ENCODE measurements at places on chromosomes 7 and 10.
A peak's percentile ranks its signal among the peaks of the same experiment; 100 is the strongest.

GRCh38 chr10:101887775-101888174, 44.2 kb upstream of the KCNIP2 start:
- DNase-seq, result no peak
- H3K27ac ChIP-seq, result no peak overlapping the region
- H3K36me3 ChIP-seq, result no peaks in the 10 kb centered on the region
- no peak overlapping the region for H3K4me3 ChIP-seq
- H3K4me1 ChIP-seq, result no peaks in the 10 kb centered on the region

DNA sequence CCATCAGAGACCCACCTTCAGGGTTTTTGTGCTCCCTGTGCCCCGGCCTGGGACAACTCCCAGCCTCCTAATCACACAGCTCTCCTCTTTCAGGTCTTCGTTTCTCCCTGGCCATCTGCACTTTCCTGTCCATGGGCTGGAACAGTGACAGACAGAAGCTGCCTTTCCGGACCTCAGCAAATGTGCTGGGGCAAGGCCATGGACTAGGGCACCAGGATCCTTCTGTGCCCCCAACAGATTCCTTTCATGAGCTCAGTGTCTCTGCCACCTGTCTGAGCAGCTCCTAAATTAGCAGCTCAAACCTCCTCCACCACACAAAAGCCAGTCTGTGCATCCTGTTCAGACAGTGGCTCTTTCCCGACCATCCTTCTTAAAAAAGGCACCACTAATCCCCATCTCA, 41.9 kb upstream of the FRMD4A start:
- H3K27me3 ChIP-seq, result no peaks in the 10 kb centered on the region
- no peak overlapping the region for H3K4me3 ChIP-seq
- no peak overlapping the region for H3K27ac ChIP-seq
- DNase-seq, result no peak
- no peaks in the 10 kb centered on the region for H3K4me1 ChIP-seq
- H3K36me3 ChIP-seq, result no peaks in the 10 kb centered on the region

- peak; percentile 81 for DNase-seq
- H3K4me1 ChIP-seq, result peaks cover 51% of the 10 kb centered on the region
- H3K27me3 ChIP-seq, result no peaks in the 10 kb centered on the region
- H3K27ac ChIP-seq, result no peak overlapping the region
- H3K36me3 ChIP-seq, result no peaks in the 10 kb centered on the region
- peak overlapping the region; percentile 53 for H3K4me3 ChIP-seq
Measured at GRCh38 chr7:44460325-44460724, 30.1 kb downstream of the NUDCD3 start.

- H3K27ac ChIP-seq, result no peak overlapping the region
- no peaks in the 10 kb centered on the region for H3K27me3 ChIP-seq
- no peak overlapping the region for H3K4me3 ChIP-seq
- no peak for DNase-seq
- peaks cover 3% of the 10 kb centered on the region for H3K36me3 ChIP-seq
- no peaks in the 10 kb centered on the region for H3K4me1 ChIP-seq
Measured at GRCh38 chr10:71326464-71326881, 7.4 kb downstream of the SLC29A3 start.

DNA sequence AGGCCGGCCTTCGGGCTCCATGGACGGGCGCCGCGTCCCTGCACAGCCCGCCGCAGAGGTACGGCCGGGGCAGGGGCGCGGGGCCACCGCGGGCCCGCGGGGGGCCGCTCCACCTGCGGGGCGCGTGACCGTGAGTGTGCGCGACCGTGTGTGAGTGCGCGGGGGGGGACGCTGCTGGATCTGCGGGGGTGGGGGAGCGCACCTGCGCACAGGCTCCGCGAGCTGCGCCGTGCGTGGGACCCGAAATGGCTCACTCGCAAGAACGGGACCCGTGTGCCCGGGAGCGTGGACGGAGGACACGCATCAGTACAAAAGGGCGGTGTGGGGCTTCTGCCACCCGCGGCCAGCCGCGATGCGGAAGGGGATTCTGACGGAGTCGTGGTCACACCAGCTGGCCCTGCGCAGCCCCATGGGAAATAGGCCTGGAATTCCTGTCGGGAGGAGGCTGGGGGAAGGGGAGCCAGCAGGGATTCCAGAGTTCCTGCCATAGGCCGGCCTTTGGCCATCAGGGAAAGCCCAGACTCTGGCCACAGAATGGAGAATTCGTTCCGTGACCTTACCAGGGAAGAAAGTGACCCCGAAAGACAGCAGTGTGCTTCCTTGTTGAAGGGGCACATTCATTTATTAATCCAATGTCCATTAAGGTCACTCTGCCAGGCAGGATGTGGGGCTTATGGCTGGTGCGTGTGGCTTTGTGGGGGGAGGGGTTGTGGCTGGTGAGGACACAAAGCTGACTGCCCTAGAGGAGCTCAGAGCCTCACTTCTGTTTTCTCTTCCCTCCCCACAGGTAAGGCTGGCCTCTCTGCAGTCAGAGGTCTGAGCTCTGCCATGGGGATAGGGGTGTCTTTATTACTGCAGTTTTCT, 494 bp downstream of the REPIN1 start:
- peaks cover 36% of the 10 kb centered on the region for H3K4me1 ChIP-seq
- H3K27ac ChIP-seq, result peak overlapping the region; percentile 94
- peak overlapping the region; percentile 83 for H3K4me3 ChIP-seq
- peak; percentile 76 for DNase-seq

DNA sequence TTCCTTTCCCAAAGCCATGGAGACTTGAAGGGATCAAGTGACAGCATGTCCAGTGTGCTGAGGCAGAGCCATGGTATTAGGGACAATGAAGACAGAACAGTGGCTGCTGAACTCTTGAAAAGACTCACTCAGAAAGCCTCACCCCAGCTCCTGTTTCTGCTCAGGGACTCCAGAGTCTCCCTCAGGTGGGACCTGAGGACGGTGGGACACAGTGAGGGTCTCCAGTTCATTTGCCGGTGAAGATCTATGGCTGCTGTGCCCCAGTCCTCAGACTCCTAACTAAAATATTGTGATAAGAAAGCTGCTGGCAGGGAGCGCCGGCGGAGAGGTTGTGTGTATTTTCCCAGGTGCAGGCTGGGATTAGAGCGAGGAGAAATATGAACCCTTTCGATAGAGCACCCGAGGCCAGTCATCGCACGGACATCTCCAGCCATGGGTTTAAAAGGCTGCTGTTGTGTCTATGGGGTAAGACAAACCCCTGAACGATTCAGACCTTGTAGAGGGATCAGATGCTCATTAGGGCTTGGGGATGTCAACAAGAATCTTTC, 57.2 kb downstream of the C7orf25 start:
- DNase-seq, result no peak

DNA sequence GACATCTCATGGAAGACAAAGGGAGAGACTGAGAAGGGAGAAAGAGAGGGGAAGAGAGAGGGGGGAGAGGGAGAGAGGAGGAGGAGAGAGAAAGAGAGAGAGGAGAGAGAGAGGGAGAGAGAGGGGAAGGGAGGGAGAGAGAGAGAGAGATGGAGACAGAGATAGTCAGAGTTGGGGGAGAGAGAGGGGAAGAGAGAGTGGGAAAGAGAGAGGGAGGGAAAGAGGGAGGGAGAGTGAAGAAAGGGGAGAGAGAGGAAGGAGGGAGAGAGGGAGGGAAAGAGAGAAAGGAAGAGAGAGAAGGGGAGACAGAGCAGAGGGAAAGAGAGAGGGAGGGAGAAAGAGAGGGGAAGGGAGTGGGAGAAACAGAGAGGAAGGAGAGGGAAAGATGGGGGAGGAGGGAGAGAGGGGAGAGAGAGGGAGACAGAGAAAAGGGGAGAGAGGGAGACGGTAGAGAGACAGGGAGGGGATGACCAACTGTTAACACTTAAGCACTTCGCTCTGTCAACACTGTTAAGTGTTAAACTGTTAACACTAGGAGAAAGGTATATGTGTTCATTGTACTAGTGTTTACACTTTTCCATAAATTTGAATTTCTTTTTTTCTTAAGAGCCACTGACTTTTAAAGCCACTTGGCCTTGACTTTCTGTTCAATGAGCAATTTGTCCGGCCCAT, 21.8 kb upstream of the SDK1 start:
- no peaks in the 10 kb centered on the region for H3K27me3 ChIP-seq
- no peak overlapping the region for H3K27ac ChIP-seq
- H3K36me3 ChIP-seq, result no peaks in the 10 kb centered on the region
- DNase-seq, result no peak
- H3K4me1 ChIP-seq, result no peaks in the 10 kb centered on the region

- H3K4me1 ChIP-seq, result no peaks in the 10 kb centered on the region
- no peaks in the 10 kb centered on the region for H3K27me3 ChIP-seq
- H3K4me3 ChIP-seq, result no peak overlapping the region
- no peak for DNase-seq
- peak overlapping the region; percentile 88 for H3K27ac ChIP-seq
Measured at GRCh38 chr7:106570948-106571418, 90.0 kb downstream of the CCDC71L start.

GRCh38 chr10:73432646-73433537, 469 bp downstream of the MSS51 start:
- DNase-seq, result no peak
- no peak overlapping the region for H3K4me3 ChIP-seq

DNA sequence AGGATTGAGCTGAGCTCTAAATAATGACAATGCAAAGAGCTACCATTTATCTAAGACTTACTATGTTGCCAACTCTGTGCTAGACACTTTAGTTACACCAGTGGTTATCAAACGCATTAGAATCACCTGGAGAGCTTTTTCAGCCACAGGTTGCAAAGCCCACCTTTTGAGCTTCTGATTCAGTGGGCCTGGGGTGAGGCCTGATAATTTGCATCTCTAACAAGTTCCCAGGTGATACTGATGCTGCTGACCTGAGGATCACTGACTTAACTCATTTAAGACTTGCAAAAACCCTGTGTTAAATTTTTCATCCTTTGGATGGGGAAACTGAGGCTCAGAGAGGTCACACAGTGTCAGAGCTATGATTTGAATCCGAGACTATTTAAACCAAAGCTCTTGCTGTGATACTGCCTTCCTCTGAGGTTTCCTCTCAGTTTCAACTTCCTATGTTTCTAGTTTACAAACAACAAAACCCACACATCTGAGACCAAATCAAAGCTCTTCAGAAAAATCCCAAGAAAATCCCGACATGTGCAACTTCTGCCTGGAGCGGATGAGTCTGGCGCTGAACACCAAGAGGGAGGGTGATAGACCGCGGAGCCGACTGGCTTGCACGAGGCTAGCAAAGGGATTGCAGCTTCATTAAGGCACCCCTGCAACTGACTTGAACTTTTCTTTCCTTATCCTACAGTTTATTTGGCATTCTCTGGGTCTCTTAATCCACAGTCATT, 124.9 kb downstream of the CYP26A1 start:
- no peaks in the 10 kb centered on the region for H3K4me1 ChIP-seq
- no peaks in the 10 kb centered on the region for H3K36me3 ChIP-seq
- DNase-seq, result no peak
- H3K27me3 ChIP-seq, result no peaks in the 10 kb centered on the region

DNA sequence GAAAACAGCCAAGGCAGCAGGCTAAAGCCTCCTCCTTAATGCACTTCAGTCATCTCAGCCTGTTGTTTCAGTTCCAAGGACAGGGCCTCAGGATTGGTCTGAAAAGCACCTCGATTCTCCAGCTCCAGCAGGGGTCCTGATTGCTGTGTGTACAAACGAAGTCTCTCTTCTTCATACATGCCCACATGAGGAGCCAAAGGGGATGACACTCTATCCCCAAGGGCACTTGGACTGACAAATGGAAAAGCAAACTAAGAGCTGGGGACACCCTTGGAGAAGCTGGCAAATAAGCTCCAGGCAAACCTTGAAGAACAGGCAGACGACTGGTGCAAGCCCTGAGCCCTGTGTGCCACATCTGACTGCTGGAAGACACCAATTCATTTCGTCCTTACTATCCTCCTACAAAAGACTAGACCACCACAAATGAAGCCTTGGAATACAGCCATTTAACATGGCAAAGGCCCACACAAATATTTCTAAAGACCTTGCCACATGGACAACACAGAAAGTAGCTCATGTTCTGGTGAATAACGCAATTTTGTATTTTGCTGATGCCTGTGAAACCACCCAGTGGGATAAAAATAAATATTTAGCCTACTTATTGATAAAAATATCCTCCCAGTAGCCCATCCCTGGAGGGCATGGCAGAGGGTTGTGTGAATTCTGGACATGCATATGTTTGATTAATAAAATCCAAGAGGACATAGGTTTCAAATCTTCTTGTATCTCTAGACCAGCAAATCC, 61.9 kb downstream of the PARD3 start:
- H3K4me3 ChIP-seq, result no peak overlapping the region
- H3K4me1 ChIP-seq, result no peaks in the 10 kb centered on the region
- no peaks in the 10 kb centered on the region for H3K27me3 ChIP-seq
- no peak for DNase-seq

GRCh38 chr7:141221007-141221612, 147.2 kb downstream of the TMEM178B start:
- H3K27me3 ChIP-seq, result no peaks in the 10 kb centered on the region
- no peak overlapping the region for H3K4me3 ChIP-seq
- no peak overlapping the region for H3K27ac ChIP-seq
- DNase-seq, result no peak
- H3K4me1 ChIP-seq, result no peaks in the 10 kb centered on the region

DNA sequence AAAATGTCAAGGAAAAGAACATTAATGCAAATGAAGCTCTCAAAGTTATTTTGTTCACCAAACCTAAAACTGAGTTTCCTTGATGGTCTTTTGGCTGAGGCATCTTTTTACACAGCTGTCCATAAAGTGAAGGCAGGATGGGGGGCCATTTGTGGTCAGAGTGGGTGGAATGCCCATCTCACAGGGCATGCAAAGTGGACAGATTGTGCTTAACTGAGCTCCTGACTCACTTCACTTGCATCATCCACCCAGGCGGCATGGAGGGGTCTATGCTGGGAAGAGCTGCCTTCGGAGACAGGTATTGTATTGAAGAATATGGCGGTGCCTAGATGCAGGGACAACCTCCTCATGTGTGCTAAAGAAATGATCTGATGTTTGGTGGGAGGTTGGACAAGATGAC, 905.3 kb downstream of the KCNMA1 start:
- no peaks in the 10 kb centered on the region for H3K36me3 ChIP-seq
- no peak overlapping the region for H3K4me3 ChIP-seq
- H3K27me3 ChIP-seq, result no peaks in the 10 kb centered on the region
- no peak for DNase-seq

DNA sequence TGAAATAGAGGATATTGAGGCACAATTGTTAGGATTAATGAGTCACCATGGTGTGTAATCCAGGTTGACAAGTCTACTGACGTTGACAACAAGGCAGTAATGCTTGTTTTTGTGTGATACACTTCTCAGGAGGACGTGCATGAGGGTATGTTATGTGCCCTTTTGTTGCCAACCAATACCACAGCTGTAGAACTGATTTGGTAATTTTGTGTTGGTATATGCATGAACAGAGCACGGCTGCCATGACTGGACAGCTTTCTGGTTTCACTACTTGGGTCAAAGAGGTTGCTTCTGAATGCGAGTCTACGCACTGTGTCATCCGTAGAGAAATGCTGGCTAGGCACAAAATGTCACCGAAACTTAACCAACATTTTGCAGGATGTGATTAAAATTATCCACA, 32.9 kb downstream of the PHTF2 start:
- no peak overlapping the region for H3K27ac ChIP-seq
- H3K4me3 ChIP-seq, result no peak overlapping the region
- H3K36me3 ChIP-seq, result no peaks in the 10 kb centered on the region
- DNase-seq, result no peak

- no peak overlapping the region for H3K4me3 ChIP-seq
- H3K36me3 ChIP-seq, result no peaks in the 10 kb centered on the region
- H3K27me3 ChIP-seq, result no peaks in the 10 kb centered on the region
- no peak for DNase-seq
Measured at GRCh38 chr10:101493782-101494281, 94.2 kb downstream of the POLL start.

GRCh38 chr7:96827701-96828100, 118.1 kb upstream of the SEM1 start:
- H3K4me3 ChIP-seq, result no peak overlapping the region
- no peaks in the 10 kb centered on the region for H3K27me3 ChIP-seq
- H3K4me1 ChIP-seq, result no peaks in the 10 kb centered on the region
- no peak for DNase-seq
- H3K36me3 ChIP-seq, result no peaks in the 10 kb centered on the region

Measured in CD8-positive, alpha-beta memory T cell (primary cell).